Activated CD4-positive, alpha-beta T cell treated with anti-CD3 and anti-CD28 coated beads, Interleukin-2, amount 10 ng/mL, durations not matched to agents 24 days and 14 days (primary cell): ENCODE measurements at places on chromosomes 7 and 10. TPM values are rescaled to one million over a fixed set of nuclear protein-coding genes. Genes with fewer than 3 reads are reported as not detected.
A peak's percentile ranks its signal among the peaks of the same experiment; 100 is the strongest.

DNA sequence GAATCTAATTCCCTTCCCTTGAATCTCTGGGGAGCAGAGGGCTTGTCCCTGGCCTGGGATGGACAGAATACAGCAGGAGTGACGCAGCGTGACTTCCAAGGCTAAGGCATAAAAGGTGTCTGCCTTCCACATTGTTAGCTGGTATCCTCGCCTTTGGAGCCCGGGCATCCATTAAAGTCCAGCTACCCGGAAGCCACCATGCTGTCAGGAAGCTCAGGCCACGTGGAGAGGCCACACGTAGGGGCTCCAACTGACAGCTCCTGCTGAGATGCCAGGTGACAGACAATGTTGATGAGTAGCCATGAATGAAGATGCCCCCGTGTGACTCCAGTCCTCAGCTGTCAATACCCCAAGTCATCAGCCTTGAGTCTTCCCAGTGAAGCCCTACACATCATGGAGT lies 99.9 kb downstream of the OAT start:
- DNase-seq: no peak

DNA sequence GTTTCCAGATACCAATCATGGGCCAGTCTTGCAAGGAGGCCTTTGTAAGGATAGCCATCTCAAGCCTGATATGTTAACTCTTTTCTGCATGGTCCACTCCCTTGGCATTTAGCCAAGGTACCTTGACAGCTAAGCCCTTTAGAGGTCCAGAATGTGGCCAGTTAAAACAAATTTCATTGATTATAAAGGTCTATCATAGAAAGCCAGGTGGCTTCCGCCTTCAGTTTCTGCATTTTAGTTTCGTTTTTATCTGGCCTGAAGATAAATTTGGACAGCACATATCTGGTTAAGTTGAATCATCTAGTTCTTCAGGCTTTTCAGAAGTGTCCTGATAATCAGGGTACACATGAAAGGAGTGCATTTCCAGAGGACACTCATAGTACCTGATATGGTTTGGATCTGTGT lies 30.7 kb downstream of the ANKIB1 start:
- DNase-seq: no peak

DNA sequence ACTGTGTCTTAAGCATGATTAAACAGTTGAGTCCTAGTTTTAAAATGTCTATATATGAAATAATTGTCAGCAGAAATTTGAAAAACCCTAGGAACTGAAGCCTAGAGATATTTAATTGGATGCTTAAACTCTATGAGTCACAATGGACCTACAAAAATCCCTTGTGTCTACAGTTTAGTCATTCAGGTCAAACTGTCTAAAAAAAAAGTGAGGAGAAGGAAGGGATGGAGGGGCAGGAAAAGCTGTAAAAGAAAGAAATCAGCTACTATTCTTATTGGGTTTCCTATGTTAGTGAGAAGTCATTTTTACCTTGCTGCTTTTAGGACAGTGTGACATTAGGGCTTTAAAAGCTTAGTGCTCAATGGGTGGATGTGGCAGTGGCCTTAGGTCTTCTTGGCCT lies 406.1 kb upstream of the FZD8 start:
- DNase-seq: no peak

- DNase-seq: no peak
Measured at GRCh38 chr10:123316776-123317175, 162.6 kb downstream of the BUB3 start.

DNA sequence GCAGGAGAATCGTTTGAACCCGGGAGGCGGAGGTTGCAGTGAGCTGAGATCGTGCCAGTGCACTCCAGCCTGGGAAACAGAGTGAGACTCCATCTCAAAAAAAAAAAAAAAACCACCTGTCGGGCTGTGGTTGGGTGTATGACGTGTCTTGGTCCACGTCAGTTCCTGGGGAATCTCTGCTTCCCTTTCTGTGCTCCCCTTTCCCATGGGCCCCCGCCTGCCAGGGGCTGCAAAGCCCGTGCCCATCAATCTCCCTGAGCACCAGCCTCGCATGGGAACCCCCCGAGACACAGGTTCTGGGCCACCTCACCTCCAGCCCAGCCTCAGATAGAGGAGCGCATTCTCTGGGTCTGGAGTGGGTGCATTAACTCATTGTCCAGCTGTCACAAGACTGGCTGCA lies 2.3 kb upstream of the SH2B2 start:
- DNase-seq: peak; percentile 75

GRCh38 chr7:142784096-142784495 lies 13.3 kb downstream of the PRSS2 start:
- peak; percentile 56 for DNase-seq

- DNase-seq: no peak
Measured at GRCh38 chr7:149642589-149642988, 130.8 kb downstream of the ZNF467 start.

GRCh38 chr7:55132890-55133551 lies 114.2 kb downstream of the EGFR start:
- peak; percentile 61 for DNase-seq

DNA sequence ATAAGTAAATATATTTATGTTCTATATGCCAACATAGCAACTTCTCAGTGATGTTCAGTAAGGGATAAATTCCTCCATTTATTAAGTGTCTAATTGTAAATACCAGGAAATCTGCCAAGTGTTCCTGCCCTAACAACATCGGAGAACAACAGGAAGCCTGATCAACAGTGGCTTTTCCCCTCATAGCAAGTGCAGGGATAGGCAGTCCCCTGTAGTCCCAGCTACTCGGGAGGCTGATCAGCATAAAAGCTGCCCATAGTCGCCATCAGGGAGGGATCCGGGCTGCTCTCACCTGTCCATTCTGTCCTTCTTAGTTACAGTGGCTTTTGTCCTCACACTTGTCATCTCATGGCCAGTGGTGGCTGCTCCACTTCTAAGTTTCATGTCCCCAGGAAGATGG lies 141.3 kb downstream of the IDE start:
- no peak for DNase-seq

GRCh38 chr10:17206210-17206709 lies 4.8 kb upstream of the TRDMT1 start:
- DNase-seq: peak; percentile 79

- DNase-seq: no peak
Measured at GRCh38 chr7:122676466-122676865, 22.5 kb downstream of the RNF133 start.

DNA sequence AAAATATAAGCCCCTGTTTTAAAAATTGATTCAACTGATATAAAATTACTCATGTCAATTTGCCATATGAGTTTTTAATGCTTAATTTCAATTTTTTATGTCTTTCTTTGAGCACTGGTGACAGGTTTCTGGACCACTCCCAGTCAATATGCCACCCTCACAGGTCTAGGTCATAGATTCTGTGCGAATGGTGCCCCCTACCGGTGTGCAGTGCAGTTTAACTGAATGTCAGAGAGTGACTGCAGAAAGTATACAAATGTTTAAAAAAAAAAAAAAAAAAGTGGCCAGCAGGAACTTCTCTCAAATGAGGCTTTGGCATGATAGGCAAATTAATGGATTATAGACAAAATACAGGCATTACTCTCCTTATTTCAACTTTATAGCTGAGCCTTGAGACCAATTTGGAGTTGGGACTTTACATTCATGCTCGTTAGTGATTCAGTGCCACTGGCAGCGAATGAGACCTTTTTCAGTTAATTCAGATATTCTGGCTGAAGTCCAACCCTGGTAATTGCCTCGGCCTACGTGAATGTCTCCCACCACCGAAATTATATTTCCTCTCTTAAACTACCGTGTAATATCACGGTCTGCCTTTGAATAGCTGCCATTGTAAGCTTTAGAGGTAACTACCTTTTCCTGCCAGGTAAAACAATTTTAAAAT lies 427.6 kb downstream of the PHTF2 start:
- peak; percentile 60 for DNase-seq

DNA sequence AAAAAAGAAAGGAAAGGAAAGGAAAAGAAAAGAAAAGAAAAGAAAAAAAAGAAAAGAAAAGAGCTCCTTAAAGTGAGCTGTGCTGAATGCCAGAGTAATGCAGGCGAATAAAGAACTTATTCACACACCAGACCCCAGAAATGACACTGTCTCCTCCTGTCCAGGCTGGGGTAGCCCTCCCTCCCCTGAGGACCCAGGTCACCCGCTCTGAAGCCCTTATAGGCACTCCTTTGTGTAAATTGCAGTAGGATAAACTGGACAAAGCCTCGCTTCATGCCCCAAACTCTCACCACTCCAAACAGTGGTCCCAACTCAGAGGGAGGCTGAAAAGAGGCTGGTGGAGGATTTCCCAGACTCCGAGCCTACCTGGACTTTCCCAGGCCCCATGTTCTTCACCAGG lies 46.3 kb downstream of the PKD1L1 start:
- DNase-seq: no peak

GRCh38 chr10:120572307-120572706 lies 115.3 kb downstream of the PLPP4 start:
- DNase-seq: no peak

DNA sequence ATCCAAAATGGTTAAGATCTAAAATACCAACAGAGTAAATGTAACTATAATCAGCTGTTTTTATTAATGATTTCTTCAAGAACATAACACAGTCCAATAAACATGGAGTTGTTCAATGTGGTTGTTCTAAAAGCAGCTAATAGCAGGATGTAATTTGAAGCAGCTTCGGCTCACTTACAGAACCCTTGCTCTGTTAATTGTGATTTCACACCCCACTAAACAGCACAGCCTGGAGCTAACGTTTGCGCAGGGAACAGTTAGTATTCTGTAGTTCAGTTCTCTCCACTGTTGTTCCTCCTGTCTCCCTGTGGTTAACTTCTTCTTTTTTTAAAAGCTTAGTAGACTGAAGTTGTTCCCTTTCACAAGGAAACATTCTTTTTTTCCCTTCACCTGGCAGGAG lies 104.0 kb downstream of the GRM3 start:
- no peak for DNase-seq

DNA sequence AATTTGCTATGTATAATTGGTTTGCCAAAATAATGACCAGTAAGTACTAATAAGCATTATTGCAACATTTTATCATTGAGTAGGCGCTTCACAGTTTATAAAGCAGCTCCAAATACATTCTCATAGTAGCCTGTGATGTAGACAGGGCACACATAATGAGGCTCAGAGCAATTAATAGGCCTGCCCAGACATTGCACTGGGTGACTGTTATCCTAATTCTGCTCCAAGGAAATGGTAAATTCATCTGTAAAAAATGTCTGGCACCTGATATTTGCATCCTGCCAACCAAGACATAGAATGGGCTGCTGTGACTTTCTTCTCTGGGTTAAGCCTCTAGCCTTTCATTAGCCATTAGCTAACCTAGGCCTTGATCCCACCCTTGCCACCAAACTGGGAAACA lies 97.6 kb downstream of the SEM1 start:
- no peak for DNase-seq

GRCh38 chr10:45373576-45374349 lies at the start of gene ALOX5:
Gene ALOX5, plus strand, starts transcription at chr10:45374216. Its CDS starts 64 bp downstream, at chr10:45374280.
- peak; percentile 88 for DNase-seq

DNA sequence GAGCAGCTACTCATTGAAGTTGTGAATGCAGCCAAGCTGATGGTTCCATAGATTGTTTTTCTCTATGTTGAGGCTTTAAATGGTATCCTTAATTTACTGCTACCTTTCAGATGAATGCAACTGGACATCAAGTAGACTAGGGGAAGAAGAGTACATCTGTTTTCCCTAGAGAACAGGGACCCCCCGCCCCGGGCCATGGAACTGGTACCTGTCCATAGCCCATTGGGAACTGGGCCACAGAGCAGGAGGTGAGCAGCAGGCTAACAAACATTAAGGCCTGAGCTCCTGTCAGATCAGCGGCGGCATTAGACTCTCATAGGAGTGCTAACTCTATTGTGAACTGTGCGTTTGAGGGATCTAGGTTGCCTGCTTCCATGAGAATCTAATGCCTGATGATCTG lies 391.3 kb downstream of the AUTS2 start:
- DNase-seq: no peak

DNA sequence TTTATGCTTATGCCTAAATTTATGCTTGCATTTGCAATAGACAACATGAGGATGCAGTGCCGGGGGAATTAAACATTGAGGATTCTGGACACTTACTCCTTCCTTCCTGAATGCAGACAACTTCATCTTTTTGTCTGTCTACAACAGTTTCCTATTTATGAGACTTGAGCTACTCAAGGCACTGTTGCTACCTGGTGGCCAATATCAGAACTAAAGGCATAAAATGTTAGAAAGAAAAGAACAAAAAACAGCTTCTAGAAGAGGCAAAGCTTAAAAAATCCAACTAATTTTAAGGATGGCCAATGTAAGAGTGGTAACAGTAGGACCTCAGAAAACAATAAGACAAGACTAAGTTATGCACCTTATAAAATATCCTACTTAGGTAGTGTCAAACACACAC lies 144.5 kb upstream of the PTN start:
- DNase-seq: no peak

DNA sequence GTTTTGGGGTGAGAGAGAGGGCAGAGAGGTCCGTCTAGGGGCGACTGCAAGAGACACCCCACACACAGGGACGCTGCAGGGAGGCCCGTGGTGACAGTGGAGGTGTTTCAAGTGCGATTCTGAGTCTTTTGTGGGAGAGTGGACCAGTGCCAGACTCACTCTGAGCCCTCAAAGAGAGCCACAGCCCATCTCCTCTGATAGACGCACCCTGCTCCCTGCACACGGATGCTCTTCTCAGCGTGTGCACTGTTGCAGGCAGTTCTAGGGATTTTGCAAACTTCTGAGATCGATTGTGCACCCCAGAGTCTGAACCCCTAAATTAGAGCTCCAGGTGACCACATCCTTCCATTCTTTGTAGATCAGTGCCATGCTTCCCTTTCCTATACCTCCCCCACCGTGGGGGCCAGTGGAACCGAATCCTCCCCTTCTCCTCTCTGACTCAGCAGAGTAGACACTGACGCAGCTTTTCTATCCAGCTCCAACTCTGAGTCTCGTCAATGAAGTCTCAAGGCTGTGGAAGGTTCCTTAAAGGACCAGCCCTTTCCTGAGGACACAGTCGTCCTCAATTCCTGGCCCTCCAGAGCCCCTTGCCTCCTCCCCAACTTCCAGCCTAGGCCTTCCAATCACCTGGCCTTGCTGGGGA lies 83.8 kb downstream of the TMEM130 start:
- no peak for DNase-seq

DNA sequence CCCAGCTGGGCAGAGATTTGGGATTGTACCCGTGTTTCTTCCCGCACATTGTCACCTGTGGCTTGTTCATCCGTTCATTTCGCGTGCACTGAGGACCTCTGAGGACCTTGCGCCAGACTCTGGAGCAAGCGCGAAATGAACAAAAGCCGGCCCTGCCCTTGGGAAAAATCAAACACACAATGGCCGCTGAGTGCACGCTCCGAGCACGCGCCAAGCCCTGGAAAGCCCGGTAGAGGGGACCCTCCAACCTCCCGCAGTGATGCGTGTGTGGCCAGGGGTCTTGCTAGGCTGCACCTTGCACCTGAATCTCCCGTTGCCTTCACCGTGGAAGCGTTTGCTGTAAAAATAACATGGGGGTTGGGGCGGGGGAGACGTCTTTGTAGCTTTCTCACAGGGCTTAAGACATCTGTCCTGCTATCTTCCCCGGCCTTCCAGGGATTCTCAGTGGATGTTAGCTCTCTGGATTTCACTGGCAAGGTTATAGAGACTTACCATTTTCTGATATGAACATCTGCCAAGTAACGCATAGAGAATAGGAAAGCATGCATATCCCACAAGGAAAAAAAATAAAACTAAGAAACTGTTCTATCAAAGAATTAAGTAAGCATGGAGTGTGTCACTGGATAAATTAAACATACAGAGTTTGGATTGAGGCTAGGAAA lies 37.3 kb downstream of the ZNF777 start:
- no peak for DNase-seq

NKX2-3 gene
- not detected in 2 replicates for total RNA-seq

PTN gene
- total RNA-seq: not detected in 2 replicates

ADARB2 gene
- total RNA-seq: not detected in 2 replicates

CDCA7L gene
- total RNA-seq: 111 and 114 TPM in 2 replicates

FAM25G gene
- total RNA-seq: not detected in 2 replicates
